ENCODE measurements at places on chromosomes 3 and 15.

DNA sequence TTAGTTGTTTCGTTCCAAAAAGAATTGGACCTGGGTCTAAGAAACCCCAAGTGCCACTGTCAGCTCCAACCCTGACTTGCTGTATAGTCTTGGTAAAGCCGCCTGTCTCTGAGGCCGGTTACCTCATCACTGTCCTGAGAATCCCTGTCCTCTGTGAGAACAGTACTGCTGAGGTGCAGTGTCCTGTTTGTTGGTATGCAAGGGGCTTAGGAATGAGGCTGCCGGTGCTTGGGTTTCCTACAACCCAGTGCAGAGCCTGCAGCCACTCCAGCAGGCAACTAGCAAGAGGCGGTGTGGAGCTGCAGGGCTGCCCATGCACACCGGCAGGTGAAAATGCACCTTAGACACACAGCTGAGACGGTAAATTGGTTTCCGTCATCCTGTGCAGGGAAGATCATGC is 52.0 kb upstream of the ATG7 start:
- DNase-seq = no peak

GRCh38 chr3:102471491-102471890 is 36.7 kb downstream of the ZPLD1 start:
- no peak for DNase-seq

DNA sequence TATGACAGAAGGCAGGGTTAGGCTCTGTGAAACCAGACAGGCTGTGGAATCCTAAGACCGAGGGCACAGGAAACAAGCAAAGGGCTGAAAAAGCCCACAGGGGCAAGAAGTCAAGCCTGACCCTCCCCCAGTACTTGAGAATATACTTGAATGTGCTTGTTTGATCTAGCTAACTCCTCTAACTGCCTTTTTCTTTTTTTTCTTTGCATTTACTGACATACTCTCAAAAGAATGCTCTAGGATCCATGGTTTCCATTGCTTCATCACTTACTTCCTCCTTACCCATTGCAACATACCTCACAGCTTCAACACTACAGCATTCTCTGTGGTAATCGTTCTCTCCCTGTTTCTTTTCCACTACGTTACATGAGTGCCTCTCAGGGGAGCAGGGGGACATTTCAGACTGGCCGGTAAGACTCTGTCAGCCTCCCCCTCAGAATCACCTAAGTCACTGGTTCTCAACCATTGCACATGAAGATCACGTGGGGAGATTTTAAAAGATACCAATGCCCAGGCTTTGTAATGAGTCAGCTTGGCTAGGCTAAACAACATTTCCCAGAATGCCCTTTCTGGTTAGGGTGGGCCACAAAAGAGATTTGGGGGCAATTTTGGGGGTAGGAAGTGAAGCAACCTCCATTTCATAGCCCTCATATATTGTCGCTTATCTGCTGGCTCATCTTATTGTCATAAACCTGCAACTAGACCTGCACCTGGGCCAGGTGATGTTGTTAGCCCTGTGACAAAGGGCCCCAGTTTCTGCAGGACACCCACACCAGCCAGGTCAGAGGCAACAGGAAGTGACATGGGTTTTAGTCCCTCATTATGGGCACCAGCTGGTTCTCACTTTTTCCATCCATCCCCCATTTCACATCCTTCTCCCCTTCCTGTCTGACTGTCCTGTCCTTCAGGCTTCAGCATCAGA is 24.6 kb upstream of the RSL24D1 start:
- DNase-seq = peak; percentile 97

GRCh38 chr3:38334142-38335055 is 12.2 kb upstream of the XYLB start:
- DNase-seq = peak; percentile 37

GRCh38 chr15:48667701-48668100 is 22.2 kb upstream of the FBN1 start:
- no peak for DNase-seq

DNA sequence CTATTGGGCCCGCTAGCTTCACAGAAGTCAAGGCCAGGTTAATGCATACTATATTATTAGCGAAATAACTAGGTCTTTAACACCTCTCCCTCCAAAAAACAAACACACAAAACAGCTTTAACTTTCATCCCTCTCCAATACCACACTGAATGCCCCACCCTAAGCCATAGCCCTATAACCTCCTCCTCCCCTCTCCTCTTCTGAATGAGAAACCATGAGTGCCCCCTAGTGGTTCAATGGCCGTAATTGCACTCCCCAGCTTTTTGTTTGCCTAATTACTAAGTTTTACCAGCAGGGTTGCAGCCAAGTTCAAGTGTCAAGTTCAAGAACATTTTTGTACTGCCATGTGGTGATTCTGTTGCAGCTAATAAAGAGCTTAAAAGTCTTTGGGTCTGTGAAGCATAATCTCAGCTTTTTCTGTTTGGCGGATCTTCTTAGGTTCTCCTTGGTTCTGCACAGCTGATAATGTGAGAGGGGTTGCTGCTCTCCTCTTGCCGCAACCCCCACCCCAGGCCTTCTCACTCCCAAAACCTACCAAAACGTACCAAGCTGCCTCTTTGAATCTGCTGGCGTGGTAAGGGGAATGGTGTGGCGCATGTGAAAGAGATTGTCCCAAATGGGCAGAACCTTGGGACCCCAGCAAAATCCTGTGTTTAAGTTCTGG is 57.9 kb downstream of the RPL22L1 start:
- DNase-seq = peak; percentile 95

DNA sequence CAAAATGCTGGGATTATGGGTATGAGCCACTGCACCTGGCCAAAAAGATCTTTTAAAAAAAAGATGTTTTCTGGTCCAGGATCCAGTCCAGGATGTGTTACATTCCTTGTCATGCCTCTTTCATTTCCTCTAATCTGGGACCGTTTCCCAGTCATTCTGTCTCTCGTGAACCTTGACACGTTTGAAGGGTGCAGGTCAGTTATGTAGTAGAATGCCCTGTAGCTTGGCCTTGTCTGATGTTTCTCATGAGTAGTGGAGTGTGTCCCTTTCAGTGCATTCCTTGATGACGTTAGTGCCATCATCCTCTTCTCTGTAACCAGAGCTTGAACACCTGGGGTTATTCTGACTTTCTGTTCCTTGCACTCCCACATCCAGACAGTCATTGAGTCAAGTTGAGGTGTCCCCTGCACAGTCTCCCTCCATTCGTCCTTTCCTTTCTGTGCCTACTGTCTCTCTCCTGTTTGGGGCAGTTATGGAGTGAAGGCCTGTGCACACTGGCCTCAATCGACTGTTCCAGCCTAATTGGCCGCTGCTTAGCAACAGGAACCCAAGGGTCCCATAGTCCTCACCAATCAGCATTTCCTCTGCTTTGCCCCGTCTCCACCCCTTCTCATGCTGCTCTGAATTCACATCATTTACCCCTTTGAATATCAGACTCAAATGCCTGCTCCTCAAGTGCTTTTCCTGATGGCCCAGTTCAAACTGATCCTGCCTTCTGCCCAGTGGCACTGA is 5.5 kb downstream of the FAM81A start:
- no peak for DNase-seq

GRCh38 chr15:92322566-92323355 is 70.9 kb upstream of the ST8SIA2 start:
- DNase-seq = no peak

GRCh38 chr3:195159814-195160165 is 111.2 kb downstream of the XXYLT1 start:
- DNase-seq = no peak

DNA sequence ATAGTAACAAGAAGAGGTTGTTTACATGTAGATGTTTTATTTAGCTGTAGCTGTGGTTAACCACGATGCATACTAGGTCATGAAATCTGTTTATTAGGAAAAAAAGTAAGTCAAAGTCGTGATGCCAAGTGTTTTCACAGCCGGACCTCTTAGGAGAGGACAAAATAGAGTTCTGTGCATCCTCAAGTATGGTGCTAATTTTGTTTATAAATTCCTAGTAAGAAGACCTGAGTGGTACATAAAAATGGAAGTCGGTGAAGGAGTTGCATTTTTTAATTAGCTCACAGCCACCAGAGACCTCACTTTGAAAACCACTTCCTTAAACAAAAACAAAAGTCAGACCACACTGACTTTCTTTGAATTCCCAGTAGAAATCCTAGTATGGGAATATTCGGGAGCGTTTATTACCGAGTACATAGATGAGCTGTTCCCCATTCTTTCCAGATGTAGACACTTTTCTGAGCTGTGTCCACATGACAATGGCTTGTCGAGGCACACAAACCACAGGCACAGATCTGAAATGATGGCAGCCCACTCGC is 143.6 kb upstream of the UBE2E1 start:
- DNase-seq = peak; percentile 92

DNA sequence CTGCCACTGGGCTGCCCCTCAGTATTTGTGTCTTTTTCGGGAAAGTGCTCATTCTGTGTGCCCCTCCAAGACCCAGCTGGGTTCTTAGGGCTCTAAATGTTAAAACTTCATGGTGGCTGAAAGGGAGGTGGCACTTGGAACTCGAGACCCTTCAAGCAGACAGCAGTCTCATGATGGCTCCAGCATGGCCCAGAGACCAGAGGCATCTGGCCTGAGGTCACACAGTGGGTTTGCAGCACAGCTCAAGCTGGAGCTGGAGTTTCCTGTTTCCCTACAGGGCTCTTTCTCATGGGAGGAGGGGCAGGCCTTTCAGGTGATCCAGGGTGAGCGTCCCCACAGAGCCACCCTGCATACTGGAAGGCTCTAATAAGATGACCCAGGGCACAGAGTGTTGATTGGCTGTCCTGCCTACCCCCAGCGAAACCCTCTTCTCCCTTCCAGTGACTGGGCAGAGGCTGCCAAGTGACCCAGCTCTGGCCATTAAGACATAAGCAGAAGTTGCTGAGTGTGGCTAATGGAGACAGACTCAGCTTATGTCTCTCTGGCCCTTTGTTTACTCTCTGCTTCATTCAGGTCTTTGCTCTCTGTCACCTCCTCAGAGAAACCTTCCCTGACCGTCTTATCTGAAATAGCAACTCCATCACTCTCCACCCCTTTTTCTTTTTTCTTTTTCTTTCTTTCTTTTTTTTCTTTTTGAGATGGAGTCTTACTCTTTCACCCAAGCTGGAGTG is 166.6 kb upstream of the SMAD3 start:
- no peak for DNase-seq

DNA sequence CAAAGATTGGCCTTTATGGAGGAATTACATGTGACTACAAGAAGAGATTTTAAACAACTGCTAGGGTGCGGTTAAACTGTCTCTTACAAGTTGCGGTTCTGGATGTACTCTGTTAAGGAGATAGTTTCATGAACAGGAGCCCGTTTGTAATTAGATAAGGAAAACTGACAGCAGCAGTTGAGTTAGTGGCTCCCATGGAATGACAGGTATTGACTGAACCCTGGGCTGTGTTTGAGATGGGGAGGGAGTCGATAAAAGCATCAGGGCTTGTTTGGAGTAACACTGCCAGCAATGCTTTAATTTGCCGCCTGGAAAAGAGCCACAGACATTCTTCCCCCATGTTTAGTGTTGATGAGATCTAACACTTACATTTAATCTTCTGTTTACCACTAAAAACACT is 139.9 kb downstream of the ROBO2 start:
- no peak for DNase-seq

DNA sequence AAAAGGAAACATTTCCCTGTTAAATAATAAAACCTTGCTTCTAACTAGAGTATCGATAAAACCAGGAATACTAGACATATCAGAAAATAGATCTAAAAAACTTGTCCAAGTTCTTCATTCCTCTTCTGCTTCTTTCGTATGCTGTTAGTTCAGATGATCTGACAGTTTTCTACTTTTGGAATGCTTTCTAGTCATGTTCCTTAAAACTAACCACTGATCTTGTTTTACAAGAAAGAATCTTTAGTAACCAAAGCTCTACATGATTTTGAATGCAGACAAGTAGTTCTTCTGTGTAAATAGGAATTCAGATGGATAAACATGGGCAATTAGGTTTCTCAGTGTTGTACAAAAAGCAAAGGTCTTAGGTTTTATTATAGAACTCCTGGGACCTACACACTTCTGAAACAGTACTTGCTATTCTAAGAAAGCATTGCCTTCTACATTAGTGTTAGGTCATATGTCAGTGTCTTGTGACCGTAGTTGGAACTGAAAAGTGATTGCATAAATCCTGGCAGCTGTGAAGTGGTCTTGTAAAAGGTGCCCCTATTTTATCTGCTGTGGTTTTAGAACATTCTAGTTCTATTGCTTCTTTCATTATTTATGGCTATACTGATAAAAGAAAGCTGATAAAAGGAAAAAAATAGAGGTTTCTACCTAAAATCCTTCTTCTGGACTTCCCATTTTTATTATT is 40.7 kb downstream of the SNRK start:
- DNase-seq = peak; percentile 95

- DNase-seq = no peak
Observed at GRCh38 chr3:49461443-49462171, 8.5 kb upstream of the DAG1 start.

All from fibroblast of villous mesenchyme (primary cell).